ENCODE measurements at places on chromosomes 3 and 15. TPM values are rescaled to one million over a fixed set of nuclear protein-coding genes. Genes with fewer than 3 reads are reported as not detected.

- H3K27ac ChIP-seq: peak overlapping the region; percentile 74
- H3K36me3 ChIP-seq: peaks cover 2% of the 10 kb centered on the region
- DNase-seq: no peak
- peaks cover 39% of the 10 kb centered on the region for H3K4me1 ChIP-seq
These were observed 42.7 kb upstream of the BDH1 start for GRCh38 chr3:197598404-197598980.

- H3K27me3 ChIP-seq: no peaks in the 10 kb centered on the region
- H3K4me1 ChIP-seq: no peaks in the 10 kb centered on the region
- no peak overlapping the region for H3K27ac ChIP-seq
These were observed 61.8 kb upstream of the SMAD3 start for GRCh38 chr15:67003586-67003985.

DNA sequence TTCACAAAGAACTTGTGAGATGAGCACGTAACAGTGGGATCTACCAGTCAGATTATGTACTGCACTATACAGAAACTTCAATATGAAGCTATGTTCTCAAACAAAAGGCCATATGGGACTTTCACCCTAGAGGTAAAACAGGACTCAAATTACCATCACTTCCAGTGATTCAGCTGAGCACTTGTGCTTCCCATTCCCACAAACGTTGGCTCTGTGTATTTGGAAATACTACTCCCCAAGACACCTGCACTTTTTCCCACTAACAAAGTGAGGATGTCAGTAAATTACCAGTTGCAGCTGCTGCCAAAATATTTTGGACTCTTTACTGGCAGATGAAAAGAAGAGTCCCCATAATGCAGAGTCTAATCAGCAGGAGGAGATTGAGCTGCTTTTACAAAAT lies 1570.1 kb downstream of the SI start:
- H3K4me3 ChIP-seq: no peak overlapping the region
- no peak overlapping the region for H3K27ac ChIP-seq
- no peaks in the 10 kb centered on the region for H3K4me1 ChIP-seq
- DNase-seq: no peak
- no peaks in the 10 kb centered on the region for H3K27me3 ChIP-seq

- H3K27ac ChIP-seq: no peak overlapping the region
- H3K4me1 ChIP-seq: peaks cover 44% of the 10 kb centered on the region
- DNase-seq: no peak
- no peaks in the 10 kb centered on the region for H3K36me3 ChIP-seq
- no peaks in the 10 kb centered on the region for H3K27me3 ChIP-seq
- no peak overlapping the region for H3K4me3 ChIP-seq
These were observed 83.6 kb downstream of the TIGIT start for GRCh38 chr3:114377426-114377825.

Gene TMC3
- not detected for total RNA-seq

Gene LINGO1
- 1.3 TPM for total RNA-seq

Gene MUC4
- total RNA-seq: 0.21 TPM

All from Caco-2 (cell line).